ENCODE measurements at places on chromosomes 5 and 9.

GRCh38 chr5:118614731-118615456, 373.5 kb downstream of the DTWD2 start:
- DNase-seq = no peak

- no peak for DNase-seq
These were observed 48.9 kb upstream of the TDRD7 start for GRCh38 chr9:97362777-97363545.

DNA sequence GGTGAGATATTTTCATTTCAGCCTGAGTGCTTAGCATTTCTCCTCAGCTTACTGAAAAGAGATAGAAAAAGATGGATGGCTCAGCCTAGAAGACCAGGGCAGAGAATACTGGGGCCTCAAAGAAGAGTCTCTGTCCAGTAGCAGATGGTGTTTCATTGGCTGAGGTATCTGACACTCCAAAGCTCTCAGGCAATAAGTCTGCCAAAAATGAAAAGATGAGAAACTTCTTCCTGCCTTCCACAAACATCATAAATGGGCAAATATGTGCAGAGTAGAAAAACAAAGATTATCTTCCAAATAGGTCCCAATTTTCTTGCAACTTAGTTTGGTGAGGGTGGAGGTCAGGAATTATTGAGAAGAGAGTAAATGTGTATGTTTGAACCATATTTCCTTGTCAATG, 87.4 kb upstream of the ICE1 start:
- DNase-seq = no peak

- no peak for DNase-seq
These were observed 332.3 kb upstream of the NUDT12 start for GRCh38 chr5:103894882-103895281.

- peak; percentile 18 for DNase-seq
These were observed 307.0 kb upstream of the TLE4 start for GRCh38 chr9:79264511-79265355.

GRCh38 chr9:107841076-107841475, 351.5 kb upstream of the KLF4 start:
- DNase-seq = no peak

All from fibroblast of skin of left quadriceps (primary cell).